Left cardiac atrium (tissue), 4 donors: ENCODE measurements at places on chromosomes 4 and X. TPM values are rescaled to one million over a fixed set of nuclear protein-coding genes. Genes with fewer than 3 reads are reported as not detected.

DNA sequence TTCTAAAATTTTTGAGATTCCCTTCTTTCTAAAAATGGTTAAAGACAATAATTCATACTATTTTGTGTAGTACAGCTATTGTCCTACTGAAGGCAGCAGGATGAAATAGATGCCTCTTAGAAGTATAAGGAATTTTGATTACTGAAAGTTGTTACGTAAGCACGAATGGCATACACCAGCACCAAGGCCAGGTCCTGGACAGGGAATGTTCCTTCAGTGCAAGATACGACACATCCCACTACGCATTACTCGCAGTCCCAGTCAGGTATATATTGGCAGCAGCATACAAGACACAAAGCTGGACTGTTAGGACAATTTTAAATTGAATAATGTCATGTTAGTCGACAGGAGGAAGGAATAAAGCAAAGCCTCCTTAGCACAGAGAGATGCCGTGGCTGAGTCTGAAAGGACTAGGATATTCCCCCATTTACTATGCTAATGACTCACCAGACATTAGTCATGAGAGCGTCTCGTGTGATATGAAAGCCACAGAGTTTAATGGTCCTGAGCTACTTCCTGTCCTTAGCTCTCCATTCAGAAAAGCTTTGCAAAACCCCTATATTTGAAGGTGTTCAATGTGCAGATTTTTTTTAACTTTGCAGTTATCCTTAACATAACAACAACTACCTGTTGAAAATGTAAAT lies 504.3 kb downstream of the FAM133A start:
- no peak for DNase-seq

GRCh38 chr4:165971446-165971845 lies 98.4 kb downstream of the TLL1 start:
- DNase-seq, result no peak

- DNase-seq, result no peak
Measured at GRCh38 chrX:12149670-12150407, 11.6 kb downstream of the FRMPD4 start.

GRCh38 chr4:22552812-22553211 lies 36.9 kb upstream of the ADGRA3 start:
- no peak for DNase-seq

DNA sequence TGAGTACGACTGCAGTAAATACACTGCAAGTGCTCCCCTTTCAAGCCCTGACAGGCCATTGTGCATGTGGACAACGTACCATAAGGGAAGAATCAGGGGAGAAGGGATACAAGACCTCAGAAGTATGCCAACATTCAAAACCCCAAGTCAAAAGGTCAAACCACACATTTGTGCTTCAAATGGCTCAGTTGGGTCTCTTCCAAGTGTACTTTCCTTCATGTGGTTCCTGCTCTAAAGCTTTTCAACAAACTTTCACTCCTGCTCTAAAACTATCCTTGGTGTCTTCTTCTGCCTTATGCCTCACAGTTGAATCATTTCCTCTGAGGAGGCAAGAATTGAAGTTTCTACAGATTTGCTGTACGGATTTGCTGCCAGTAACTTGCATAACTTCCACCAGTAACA lies 305.7 kb upstream of the SLIT2 start:
- DNase-seq, result no peak

DNA sequence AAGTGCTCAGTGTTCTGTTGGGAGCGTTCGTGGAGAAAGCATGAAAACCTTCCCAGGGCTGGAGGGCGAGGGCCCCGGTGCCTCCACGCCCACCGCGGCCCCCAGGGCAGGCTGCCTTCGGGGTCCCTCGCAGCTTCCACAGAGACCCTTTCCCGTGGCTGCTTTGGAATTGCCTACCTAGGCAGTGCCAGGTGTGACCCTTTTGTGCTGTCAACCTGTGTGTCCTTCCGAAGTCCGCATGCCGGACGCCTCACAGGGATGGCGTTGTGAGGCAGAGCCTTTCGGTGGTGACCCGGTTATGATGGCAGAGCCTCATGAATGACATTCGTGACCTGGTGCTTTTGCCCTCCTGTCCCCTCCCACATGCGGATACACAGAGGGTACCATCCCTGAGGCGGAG lies 17.4 kb downstream of the TMEM175 start:
- no peak for DNase-seq

DNA sequence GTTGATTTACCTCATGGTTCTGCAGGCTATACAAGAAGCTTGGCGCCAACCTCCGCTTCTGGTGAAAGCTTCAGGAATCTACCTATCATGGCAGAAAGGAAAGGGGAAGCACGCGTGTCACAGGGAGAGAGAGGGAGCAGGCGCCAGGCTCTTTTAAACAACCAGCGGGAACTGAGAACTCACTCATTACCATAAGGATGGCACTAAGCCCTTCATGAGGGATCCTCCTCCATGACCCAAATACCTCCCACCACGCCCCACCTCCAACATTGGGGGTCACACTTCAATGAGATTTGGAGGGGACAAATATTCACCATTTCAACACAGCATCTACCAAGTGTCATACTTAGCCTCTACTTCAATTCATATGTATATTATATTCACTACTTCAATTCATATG lies 18.8 kb upstream of the TBC1D8B start:
- no peak for DNase-seq

GRCh38 chr4:139973015-139973414 lies 181.0 kb downstream of the MAML3 start:
- DNase-seq, result no peak

DNA sequence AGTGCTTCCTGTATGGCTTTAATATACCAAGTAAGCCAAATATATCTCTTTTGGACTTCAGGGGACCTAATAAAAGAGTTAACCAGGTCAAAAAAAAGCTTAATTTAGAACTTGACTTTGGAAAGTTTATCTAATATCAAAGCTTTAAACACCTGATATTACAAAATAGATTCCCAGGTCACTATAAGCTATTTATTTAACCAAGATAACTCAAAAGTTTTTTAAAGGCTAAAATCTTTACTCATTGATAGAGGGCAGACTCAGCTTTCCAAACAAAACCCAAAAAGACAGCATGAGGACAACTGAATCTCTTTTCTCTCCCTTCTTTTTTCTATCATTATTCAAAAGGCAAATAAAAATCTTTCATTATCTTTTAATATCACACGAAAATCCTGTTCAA lies 19.5 kb downstream of the NUDT11 start:
- no peak for DNase-seq

- DNase-seq, result no peak
Measured at GRCh38 chrX:53266914-53267313, 14.5 kb downstream of the IQSEC2 start.

- DNase-seq, result no peak
Measured at GRCh38 chrX:6660567-6661264, 125.8 kb upstream of the VCX3A start.

- no peak for DNase-seq
Measured at GRCh38 chr4:31573554-31573953, 853.4 kb downstream of the PCDH7 start.

DNA sequence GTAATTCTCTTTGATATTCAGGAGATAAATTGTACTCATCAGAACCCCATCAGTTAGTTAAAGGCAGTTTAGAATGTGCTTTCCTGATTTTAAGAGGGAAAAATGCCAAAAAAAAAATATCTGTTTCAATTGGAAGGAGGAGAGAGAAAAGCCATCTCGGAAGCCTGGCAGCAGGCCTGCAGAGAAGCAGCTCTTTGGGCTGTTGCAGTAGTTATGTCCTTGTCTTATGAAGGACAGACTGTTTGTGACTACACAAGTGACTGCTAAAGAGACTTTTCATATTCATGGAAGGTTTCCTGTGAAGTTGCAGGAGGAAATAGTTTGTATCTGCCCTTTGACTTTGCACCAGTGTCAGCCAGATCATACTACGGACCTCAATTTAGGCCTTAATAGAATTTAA lies 88.8 kb downstream of the DCLK2 start:
- no peak for DNase-seq

- no peak for DNase-seq
Measured at GRCh38 chr4:155974996-155975395, 21.3 kb upstream of the CTSO start.

- no peak for DNase-seq
Measured at GRCh38 chrX:136395271-136395670, 92.5 kb upstream of the BRS3 start.

The BGN gene
- 193 TPM for total RNA-seq

The SPP1 gene
- 88.4 TPM for total RNA-seq

The SLC26A1 gene
- not detected for total RNA-seq

The SERPINA7 gene
- not detected for total RNA-seq

The SMIM31 gene
- not detected for total RNA-seq

The UCHL1 gene
- 26.4 TPM for total RNA-seq

The TEC gene
- total RNA-seq, result 1.8 TPM
